ENCODE measurements at places on chromosomes 2 and 18.

DNA sequence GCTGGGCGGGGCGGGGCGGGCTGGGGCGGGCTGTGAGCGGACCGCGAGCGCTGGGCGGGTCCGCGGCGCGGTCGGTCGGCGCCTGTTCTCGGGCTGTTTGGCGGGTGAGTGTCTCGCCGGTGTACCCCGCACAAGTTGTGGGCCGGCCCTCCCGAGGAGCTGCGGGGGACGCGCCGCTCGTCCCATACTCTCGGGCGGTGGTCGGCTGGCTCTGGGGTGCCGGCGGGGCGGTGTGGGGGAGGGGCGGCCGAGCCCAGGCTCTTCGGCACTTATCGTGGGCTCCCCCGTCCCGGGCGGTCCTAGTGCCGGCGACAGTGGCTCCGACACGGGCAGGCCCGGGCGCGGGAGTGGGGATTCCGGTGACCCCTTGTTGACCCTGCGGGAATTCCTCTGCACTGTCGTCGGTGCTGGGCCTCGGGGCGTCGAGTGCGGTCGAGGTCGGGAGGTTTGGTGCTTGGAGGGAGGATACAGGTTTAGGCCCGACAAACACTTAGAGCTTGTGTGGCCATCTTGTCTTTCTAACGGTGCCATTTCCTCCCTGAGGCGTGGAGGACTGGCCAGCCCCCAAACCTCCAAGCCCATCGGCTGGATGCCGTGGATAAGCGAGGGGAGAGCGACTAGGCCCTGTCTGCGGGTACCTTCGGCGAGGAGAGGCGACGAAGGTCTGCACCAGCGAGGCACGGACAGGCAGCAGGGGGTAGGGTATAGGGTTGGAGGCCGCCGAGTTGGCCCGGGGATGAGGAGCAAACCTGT is at the start of gene SEPTIN2:
TSS of gene SEPTIN2 (plus strand) at position 47 of the 753 bp plus-strand sequence. CDS start 8,308 bp downstream, outside the sequence.
- DNase-seq, result no peak

DNA sequence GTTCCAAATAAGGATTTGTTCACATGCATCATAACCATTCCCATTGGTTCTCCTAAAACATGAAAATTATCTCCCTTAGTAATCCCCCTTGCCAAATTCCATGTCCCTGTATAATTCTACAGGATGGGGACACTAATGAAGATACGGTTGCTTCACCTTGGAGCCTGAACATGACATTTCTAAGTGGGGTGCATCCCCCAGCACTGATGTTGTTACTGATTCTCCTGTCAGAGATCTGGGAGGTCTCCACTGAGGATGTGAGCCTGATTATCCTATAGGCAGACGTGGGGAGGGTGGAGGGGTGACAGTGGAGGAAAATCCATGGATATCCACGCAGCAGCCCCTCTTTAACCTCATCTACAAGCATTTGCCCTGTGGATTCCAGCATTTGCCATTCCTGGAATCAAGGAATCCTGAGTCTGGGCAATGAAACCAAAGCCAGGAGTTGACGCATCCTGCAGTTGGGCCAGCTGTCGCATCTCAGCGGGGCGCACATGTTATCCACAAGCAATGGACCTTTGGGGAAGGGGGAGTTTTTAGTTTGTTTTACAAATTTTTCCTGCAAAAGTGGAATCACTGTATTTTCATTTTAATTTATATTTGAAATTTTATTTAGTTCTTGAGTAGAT is 57.3 kb downstream of the HK2 start:
- no peak for DNase-seq

DNA sequence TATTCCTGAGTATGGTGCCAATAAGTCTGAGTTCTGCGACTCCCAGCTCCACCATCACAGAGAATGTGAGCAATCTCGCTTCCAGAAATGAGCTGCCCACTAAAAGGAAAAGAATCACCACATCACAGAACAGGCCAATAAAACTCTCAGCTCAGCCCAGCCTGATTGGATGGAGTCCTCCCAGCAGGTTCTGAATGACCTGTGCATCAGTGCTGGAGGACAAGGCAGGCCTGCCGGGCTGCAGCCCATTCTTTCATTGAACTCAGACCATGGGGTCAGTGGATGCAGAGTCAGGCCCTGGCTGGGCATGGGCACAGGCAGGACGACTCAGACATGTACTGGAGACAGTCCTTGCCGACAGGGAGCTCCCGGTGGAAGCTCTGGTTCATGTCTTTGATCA is 132.7 kb upstream of the REV1 start:
- no peak for DNase-seq

- DNase-seq, result no peak
These were observed 27.3 kb downstream of the SULT1C2 start for GRCh38 chr2:108316033-108316432.

- no peak for DNase-seq
These were observed 515.5 kb upstream of the CHAC2 start for GRCh38 chr2:53252115-53252514.

Data from NCI-H524 treated with DMSO at 0.1 percent for 48 hours (cell line).